Stimulated activated CD4-positive, alpha-beta T cell treated with anti-CD3 and anti-CD28 coated beads, Interleukin-12 subunit alpha, Interleukin-12 subunit beta, amount 100 ng/mL, for 48 hours (primary cell): ENCODE measurements at places on chromosomes 2 and 18.

DNA sequence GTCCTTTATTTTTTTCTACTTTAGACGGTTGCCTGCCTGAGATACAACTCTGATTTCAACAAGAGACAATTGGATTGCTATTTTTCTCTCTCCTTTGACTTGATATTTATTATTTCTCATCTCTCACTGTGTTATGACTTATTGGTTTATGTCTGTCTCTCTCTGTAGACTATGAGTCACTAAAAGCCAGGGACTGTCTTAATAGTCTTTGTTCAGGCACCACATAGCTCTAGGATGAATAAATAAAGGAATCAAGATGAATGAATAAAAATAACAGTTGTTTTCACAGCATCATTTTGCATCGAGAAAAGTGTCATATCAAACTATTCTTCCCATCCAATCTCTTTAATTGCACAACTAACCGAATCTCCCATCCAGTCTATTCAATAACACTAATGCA, 31.4 kb upstream of the CD28 start:
- DNase-seq, result no peak

- no peak for DNase-seq
Observed at GRCh38 chr2:170736628-170737027, 21.5 kb downstream of the SP5 start.

- no peak for DNase-seq
Observed at GRCh38 chr2:11012131-11012693, 100.5 kb downstream of the KCNF1 start.

DNA sequence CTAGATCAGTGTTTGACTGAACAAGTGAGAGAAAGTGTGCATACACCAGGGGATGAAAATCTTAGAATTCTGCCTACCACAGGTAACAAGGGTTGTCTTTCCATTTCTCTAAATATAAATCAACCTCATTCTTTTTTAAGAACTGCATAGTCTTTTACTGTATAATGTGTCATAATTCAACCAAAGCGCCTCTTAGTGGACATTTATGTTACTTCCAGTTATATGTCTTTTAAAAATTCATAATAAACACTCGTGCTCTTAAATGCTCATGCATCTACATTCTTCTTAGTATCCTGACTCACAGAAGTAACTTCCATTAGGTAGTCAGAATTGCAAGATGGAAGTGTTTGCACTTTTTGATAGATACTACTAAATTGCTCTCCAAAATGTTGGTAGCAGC, 76.2 kb downstream of the CHRNA1 start:
- DNase-seq, result no peak

DNA sequence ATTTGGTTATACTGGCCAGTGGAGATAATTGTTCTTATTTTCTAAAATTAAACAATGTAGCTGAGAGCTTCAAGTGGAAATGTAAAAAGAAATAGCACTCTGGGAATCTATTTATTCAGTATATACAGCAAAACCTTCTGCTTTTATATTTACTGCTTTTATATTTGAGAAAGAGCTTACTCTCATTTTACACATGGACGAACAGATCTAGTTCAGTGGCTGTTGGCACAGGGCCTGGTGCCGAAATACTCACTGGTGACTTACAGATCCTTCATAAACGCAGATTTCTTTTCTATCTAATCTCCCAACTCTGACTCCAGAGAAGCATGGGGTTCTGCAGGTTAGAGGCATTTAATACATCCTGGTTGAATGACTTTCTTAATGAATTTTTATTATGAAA, 266.2 kb downstream of the ASXL3 start:
- DNase-seq, result no peak

GRCh38 chr2:101828257-101828656, 130.8 kb downstream of the MAP4K4 start:
- DNase-seq, result no peak

DNA sequence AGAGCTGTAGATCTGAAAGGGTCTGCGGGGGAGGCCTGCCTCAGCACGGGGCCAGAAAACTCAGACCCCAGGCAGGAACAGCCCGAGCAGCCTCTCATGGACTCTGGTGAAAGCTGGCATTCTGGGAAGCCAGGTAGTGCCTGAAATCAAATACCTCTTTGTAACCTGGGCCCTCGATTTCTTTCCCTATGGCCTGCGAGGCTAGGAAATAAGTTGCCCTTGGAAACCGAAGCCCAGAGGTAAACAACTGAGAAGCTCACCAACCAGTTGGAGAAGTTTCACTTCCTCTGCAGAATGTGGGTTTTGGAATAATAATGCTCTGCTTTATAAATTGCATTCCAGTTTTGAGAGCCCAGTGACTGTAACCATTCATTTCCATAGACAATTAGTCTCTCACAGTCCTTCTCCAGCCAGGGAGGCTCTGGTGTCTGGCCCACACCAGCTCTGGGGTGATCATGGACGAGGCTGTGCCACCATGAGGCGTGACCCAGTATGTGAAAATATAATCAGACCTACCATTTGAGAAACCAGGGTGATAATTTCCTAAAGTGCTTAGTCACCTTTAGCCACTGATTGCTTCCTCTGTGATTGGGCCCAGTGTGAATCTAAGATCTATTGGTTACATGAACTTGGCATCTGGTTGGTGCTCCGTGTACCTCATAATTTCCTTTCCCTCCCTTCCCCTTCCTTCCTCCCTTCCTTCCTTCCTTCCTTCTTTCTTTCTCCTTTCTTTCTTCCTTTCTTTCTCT, 133.1 kb upstream of the PELI1 start:
- DNase-seq, result no peak

- no peak for DNase-seq
Observed at GRCh38 chr2:121539750-121540469, 9.2 kb downstream of the RNU4ATAC start.

DNA sequence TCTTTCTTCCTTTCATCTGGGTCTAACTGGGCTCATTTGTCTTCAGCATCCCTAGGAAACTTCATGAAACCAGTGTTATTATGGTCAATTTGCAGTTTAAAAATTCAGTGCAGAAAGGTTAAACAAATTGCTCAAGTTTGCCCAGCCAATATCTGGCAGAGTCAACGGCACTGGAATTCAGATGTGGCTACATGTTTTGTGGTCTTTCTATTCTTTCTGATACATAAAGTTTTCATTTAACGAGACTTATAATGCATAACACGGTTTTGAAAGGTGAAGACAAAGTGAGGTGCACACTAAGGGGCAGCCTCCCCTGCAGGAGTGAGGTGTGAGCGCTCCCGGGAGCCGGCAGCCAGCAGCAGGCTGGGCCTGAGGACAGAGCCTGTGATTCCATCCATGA, 164.6 kb downstream of the RTP5 start:
- no peak for DNase-seq
